Activated T-cell treated with anti-CD3 and anti-CD28 coated beads, Interleukin-2, amount 50 U/mL, for 4 hours (primary cell): ENCODE measurements at places on chromosomes 4 and X.

GRCh38 chr4:54855191-54855854 is 197.6 kb downstream of the KIT start:
- DNase-seq = no peak

- no peak for DNase-seq
Observed at GRCh38 chr4:138910195-138910913, 105.2 kb upstream of the NOCT start.

DNA sequence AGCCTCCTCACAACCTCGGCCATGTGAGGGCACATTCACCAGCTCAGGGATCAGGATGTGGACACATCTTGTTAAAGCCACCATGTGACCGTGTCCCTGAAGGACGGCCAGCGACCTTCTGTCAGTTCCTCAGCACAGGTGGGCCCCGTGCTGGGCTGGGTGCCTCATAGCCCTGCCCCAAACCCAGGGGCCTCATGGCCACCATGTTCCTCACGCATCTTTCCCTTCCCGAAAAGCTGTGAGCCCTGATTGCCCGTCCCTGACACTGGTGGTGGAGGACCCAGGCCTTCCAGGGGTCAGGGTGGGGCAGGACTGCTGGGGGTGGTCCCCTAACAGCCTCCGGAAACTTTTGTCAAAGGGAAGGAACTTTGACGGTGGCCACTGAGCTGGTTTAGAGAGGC is 60.1 kb upstream of the ADRA2C start:
- no peak for DNase-seq

- DNase-seq = no peak
Observed at GRCh38 chr4:83340692-83341343, 6.2 kb upstream of the HPSE start.

GRCh38 chr4:31674313-31674947 is 954.3 kb downstream of the PCDH7 start:
- DNase-seq = no peak

GRCh38 chrX:155048977-155049619 is 21.8 kb downstream of the CMC4 start:
- peak; percentile 40 for DNase-seq

GRCh38 chr4:108345862-108346817 is 177.4 kb upstream of the LEF1 start:
- no peak for DNase-seq

DNA sequence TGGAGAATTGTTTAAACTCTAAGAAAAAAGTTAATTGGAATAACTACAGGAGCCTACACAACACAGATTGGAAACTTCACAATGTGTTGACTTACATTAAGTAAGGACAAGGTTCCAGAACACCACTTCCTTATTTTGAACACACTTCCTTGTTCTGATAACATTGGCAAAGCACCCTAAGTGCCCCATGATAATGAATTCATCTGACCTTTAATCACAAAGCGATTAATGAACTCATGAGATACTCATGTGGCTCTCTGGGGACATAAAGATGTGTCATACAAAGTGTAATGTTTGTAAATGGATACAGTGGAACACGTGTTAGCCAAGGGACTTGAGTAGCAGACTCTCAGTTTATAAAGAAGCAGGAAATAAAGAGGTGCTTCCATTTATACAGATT is 69.0 kb upstream of the ATOH1 start:
- DNase-seq = no peak

DNA sequence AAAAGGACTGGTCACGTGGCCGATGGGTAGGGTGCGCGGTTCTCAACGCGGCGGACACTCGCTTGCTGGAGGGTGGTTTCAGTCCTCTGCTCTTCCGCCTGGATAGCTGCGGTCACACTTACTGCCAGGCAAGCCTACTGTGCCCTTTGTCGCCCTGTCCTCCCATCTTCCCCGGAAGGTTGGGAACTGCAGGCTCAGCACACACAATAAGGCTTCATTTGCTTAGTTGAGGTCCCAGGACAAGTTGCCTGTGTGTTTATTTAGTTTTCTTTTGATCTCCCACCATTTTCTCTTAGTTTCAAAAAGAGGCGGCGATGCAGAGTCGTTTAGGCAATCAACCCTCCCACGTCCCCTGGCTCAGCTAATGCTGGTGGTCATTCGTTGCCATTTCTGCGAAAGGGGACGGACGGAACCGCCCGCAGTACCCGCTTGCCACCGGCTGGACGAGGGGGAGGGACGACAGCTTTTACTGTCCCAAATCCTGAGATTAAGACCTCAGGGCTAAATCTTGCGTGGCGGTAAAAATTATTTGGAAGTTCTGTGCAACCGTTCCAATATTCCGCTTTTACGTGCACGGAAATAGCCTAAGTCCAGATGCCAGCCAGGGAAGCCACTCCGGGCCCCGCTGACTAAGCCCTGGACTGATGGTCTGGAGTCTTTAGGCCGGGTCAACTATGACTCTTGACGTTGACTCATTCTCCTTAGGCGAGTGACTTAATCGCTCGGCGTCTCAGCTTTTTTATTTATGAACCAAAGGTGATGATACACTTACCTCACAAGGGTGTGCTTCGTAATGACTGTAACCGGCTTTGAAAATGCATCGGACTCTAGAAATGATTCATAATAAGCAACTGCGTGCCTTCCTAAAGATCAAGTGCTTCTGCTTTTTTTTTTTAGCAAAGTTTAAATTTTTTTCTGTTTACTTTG is 671 bp upstream of the EIF4E start:
- peak; percentile 35 for DNase-seq

GRCh38 chrX:38881066-38881465 is 79.8 kb downstream of the MID1IP1 start:
- DNase-seq = no peak

GRCh38 chr4:185774845-185775680 is 36.9 kb downstream of the SORBS2 start:
- no peak for DNase-seq

DNA sequence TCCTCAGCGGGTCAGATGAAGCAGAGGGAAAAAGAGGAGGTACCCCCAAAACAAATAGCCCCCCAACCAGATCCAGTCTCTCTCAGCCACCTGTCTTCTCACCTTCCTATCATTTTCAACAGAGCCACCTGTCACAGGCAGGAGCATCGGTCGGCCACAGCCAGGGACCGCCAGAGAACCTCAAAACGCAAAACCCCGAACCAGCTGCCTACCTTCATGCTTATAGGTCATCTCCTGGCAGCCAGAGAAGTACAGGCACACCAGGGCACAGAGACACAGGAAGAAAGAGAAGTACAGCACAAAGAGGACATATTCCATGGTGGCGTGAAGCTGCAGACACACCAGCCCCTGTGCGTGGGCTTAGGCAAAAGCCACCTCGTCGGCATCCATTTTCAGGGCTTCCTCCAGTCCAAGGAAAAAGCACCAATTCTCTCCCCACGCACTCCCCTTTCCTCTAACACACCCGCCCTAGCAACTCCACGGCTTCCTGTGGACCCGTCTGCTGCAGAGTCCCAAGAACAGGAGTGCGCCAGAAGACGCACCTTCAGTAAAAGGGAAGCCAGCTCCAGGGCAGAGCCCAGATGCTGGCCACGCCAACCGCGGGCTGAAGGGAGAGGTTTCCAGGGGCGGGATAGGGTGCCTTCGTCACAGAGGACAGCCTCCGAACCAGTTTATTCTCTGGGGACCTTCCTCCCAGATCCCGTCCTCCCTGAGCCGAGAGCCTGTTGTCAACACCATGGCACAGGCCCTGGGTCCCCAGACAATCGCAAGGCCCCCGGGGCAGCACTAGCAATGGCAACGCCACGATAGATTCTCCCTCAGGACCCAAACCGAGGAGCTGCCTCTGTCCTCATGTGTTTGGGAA is 51.8 kb upstream of the C4orf50 start:
- DNase-seq = no peak

- no peak for DNase-seq
Observed at GRCh38 chr4:36213977-36214376, 30.3 kb downstream of the ARAP2 start.

- no peak for DNase-seq
Observed at GRCh38 chr4:87502580-87503238, 26.5 kb downstream of the SPARCL1 start.

GRCh38 chrX:14095702-14096101 is 66.0 kb upstream of the GEMIN8 start:
- peak; percentile 10 for DNase-seq

DNA sequence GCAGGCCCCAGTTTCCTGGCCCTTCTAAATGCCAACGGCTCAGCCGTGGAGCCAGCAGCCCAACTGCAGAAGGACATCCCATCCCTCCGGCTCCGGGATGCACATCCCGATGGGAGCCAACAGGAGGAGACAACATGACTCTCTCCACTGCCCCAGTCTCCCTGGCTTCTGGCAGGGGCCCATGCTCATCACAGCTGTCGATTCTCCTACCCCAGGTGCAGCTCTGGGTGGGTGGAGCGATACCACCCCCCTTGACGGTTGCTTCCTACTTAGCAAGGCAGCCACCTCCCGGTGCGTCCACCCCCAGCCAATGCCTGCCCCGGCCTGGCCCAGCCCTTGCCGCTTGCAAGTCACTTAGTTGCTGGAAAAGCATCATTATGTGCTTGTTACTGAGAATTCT is 19.5 kb downstream of the ZNF275 start:
- no peak for DNase-seq

DNA sequence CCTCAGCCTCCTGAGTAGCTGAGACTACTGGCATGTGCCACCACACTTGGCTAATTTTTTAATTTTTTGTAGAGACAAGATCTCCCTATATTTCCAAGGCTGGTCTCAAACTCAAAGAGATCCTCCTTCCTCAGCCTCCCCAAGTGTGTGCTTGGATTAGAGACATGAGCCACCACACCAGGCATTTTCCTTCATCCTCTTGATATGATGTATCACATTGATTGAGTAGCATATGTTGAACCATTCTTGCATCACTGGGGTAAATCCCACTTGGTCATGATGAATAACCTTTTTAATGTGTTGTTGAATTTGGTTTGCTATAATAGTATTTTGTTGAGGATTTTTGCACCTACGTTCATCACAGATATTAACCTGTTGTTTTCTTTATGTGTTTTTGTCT is 24.2 kb upstream of the PPM1K start:
- no peak for DNase-seq

DNA sequence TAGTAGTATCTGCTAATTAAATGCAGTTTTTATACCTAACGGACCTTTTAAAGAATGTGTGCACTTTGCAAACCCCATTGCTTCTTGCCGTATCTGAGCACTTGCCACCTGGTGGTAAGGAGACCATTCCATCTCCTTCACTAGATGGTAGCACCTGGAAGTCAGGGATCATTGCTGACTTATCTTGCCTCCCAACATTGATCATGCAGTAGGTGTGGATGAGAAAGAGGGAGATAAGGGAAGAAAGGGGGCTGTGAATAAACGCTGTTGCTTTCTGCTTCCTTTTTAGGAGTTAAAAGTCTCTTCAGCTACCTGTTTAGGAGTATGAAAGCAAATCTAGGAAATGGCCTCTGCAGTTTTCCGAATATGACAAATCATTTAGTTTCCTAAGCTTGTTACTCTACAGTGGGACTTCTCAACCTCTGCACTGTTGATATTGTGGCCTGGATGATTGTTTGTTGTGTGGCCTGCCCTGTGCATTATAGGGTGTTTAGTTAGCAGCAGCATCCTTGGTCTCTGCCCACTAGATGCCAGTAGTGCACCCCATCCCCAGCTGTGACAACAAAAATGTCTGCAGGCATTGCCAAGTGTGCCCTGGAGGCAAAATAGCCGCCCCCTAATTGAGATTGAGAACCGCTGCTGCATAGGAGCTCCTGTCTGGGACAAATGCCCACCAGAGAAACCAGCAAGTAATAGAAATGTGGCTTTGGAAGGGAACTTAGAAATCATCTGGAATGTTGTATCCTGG is 38.8 kb downstream of the GAB1 start:
- no peak for DNase-seq

GRCh38 chr4:17964576-17964975 is 57.0 kb downstream of the LCORL start:
- DNase-seq = no peak

DNA sequence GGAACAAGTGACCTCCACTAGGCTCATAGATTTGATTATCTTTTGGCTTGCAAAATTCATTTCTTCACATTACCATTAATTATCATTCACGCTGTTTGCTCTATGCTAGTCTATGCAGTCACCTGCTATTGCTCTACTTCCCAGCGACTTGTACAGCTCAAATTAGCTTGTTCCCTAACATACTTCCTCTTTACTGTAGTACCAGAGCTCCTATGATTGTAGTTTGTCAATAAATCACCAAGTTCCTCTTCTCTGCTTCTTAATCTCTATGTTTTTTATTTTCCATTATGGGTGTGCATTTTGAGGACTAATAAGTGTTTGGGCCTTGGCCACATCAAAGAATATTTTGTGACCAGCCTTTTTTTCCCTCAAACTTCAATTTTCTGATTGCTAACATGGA is 6.2 kb upstream of the GSPT2 start:
- DNase-seq = no peak

DNA sequence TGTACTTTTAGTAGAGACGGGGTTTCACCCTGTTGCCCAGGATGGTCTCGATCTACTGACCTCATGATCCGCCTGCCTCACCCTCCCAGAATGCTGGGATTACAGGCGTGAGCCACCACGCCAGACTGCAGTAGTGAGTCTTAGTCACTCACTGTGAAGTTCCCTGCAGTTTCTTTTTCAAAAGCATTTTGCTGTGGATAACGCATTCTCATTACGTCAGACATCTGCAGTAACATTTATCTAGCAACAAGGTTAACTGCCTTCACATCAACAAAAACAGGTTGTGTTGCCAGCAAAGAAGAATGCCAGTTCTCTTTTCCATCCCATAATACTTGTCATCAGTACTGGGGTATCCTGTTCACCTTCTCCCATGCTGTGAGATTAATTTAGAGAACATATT is 164.6 kb downstream of the DHRSX start:
- no peak for DNase-seq

GRCh38 chr4:156949373-156949814 is 22.2 kb downstream of the PDGFC start:
- DNase-seq = no peak

GRCh38 chr4:159443975-159444374 is 341.1 kb downstream of the RAPGEF2 start:
- no peak for DNase-seq

- DNase-seq = no peak
Observed at GRCh38 chr4:112284166-112284565, 1.5 kb downstream of the TIFA start.

GRCh38 chr4:173937631-173938270 is 345.7 kb downstream of the FBXO8 start:
- DNase-seq = no peak

DNA sequence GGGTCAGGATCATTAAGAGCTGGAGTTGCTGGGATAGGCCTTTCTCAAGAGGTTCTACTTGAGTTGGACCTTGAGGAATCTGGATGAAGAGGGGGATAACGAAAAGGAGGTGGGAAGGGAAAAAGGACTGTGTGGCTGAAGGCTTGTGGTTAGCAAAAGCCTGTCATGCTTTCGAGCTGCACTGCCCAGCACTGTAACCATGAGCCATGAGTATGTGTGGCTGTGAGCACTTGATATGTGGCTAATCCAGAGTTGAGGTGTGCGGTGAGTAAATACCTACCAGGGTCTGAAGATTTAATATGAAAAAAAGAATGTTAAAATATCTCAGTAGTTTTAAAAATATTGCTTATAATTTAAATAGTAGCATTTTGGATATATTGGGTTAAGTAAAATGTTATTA is 11.4 kb downstream of the TMEM165 start:
- DNase-seq = no peak

GRCh38 chr4:133972586-133972985 is 229.0 kb downstream of the PABPC4L start:
- DNase-seq = no peak
